ENCODE measurements at places on chromosomes 7 and 10.

GRCh38 chr7:31333291-31333690, 7.2 kb downstream of the NEUROD6 start:
- DNase-seq, result no peak

DNA sequence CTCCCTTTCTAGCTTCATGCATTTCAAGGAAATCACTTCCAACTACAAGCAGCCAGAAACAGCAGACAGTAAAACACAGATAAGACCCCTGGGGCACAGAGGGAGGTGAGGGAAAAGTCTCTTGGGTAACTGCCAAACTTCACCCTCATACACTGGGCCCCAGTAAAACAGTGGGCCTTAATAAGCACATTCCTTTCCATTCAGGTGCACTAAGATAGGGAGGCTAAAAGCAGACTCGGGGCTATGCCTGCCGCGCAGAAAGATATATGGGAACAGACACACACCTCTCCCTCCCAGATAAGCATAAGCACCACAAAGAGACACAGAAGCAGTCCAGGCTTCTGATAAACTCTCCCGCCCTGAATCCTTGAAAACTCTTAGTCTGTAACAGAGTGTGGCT, 117.0 kb downstream of the TYW1B start:
- no peak for DNase-seq

GRCh38 chr7:142263598-142264380, 5.9 kb upstream of the PRSS58 start:
- no peak for DNase-seq

DNA sequence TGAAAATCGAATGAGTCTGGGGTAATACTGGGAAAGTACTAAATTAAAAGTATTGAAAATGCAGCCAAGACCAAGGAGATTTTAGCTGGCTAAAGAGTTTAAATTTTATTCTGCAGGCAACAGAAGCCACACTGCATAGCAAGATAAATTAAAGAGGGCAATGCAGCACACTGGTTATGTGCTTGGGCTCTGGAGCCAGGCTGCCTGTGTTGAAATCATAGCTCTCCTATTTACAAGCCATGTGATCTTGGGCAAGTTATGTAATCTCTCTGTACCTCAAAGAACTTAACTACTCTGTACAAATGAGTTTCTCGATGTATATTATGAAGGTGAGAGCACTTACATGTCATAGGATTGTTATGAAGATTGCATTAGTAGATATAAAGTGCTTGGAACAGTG, 9.9 kb downstream of the SLC25A13 start:
- DNase-seq, result no peak

- DNase-seq, result no peak
These were observed 42.0 kb downstream of the MYL10 start for GRCh38 chr7:101586906-101587677.

GRCh38 chr10:84054743-84055142, 84.6 kb upstream of the GHITM start:
- DNase-seq, result no peak

GRCh38 chr7:109745677-109746410, 1176.2 kb downstream of the DNAJB9 start:
- no peak for DNase-seq

GRCh38 chr10:651692-652091, 37.8 kb downstream of the DIP2C start:
- no peak for DNase-seq

DNA sequence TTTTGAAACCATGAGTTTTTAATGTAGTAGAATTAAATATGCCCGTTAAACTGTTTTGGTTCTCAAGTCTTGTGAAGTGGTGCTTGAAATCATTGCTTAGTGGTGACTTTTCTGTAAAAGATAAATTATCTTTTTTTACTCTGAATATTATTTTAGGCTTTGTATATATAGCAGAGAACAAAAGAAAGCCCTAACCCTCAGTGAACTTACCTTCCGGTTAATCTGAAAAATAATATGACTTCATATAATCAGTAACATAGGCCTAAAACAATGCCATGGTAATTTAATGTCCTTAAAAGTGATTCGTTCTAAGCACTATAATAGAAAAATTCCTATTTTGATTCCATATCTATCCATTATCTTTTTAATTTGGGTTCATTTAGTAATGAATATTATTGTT, 21.8 kb downstream of the AKAP9 start:
- no peak for DNase-seq

DNA sequence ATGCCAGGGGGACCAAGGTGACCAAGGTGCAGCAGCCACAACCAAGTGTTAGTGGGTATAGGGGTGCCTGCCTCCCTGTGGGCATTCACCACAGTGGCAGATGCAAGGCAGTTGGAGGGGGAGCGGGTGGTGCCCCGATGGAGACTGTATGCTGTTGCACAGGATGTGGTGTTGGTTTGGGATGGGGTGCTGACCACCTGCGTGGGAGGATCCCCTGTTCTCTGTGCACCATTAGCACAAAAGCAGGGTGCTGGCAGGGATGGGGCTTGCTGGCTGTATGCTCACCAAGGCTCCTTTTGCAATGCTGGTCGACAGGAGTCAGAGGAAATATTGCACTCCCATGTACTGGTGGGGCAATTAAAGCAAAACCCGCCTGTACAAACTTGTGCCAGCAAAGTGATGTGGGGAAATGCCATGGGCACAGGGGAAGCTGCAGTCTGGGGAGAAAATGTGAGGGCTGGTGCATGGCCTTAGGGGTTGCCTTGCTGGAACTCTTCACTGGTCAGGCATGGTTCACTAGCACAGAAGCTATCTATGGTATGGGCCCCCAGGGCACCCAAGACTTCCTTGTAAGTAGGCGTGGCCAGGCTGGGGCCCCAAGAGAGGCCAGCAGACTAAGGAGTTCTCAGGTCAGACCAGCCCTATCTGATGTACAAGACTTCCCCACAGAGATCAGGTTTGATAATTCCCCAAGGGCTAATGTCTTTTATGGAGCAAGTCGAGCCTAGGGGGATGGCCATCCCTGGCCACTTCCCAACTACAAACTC, 51.9 kb upstream of the GNAT3 start:
- DNase-seq, result no peak

- DNase-seq, result no peak
These were observed 355.1 kb downstream of the AUTS2 start for GRCh38 chr7:69953136-69954067.

GRCh38 chr7:18352339-18353255, 143.0 kb upstream of the HDAC9 start:
- DNase-seq, result peak; percentile 31

DNA sequence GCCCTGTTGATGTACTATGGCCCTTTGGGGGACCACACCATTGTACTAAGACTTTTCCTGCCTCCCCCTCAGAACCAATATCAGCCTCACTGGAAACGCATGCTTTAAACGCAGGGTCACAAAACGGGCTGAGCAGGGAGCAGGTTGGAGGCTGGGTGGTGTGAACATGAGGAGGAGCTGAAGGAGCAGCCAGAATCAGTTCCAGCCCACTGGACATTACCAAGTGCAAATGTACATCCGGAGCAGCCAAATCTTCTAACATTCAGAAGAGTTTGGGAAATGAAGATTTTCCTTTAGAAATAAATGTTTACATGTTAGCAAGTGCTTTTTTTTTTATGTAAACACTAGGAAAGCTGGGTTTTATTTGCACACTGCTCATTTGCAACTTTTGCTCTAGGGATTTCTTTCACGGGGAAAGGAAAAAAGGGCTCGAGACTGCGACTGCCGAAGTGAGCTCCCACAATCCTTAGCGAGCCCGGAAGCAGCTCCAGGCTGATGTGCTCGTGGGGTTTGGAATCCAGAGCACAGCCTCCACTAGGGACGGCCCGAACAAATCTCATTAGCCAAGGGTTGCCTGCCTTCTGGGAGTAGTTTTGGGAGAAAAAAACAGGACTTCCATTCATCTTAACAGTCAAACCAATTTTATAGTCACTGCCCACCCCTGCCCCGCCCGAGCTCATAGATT, 108.0 kb upstream of the YAE1 start:
- no peak for DNase-seq

DNA sequence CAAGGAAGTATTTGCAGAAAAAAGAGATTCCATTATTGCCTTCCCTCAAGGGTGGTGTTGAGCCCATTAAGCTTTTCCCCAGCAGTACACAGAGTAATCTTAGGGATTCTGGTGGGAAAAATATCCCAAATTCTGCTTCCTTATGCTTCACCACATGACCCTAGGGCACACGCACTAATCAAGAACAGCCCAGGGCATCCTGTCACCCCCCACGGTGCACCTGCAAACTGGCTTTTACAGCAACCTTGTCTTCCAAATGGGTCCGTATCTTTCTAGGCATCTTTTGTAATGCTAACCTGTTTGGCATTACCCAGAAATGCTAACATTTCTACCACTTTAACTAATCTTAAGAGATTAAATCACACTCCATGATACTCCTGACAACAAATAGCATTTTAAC, 926 bp upstream of the C7orf33 start:
- DNase-seq, result no peak

DNA sequence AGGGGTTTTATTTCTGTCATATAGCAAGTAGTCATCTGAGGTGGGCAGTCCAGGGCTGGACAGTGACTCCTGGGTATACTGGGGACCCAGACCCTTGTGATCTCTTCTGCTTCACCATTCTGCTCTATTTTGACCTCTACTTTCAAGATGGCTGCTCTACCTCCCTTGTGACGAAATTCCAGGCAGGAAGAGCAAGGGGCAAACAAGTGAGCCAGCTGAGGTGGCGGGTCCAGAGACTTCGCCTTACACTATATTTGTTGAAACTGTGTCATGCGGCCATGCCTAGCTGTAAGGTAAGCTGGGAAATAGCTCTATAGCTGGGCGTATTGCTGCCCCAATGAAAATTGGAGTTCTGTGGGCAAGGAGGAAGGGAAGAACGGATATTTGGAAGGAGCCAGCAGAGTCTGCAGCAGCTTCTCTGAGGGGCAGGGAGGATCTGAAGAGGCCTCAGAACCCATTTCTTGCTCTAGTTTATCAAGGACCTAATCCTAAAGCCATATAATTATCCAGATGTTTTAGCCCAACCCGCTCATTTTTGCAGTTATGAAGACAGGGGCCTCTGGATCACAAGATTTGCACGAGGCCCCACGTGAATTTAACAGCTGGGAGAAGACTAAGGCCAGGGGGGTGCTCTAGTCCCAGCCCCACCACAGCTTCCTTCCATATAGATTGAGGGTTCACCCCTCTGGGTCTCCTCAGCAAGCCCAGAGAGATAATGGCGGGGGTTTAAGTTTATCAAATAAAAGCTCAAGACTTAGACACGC, 7.7 kb upstream of the CPA1 start:
- no peak for DNase-seq

- no peak for DNase-seq
These were observed 126.8 kb upstream of the GALNT17 start for GRCh38 chr7:71005109-71005508.

DNA sequence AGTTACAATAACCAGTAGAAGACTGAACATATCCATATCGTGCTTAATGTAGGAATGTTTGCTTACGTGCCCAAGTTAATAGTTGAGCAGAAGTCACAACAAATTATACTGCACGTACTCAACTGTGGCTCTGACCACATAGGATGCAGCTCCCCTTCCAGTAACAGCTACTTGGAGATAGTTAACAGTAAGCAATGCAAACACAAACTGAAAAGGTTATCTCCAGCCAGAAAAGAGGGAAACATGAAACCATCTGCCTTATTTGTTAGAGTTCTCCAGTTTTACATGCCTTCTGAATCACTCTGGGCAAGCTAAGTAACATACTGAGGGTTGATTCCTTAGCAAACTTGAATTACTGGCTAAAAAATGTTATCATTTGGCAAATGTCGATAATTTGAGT, 9.8 kb downstream of the DHX32 start:
- no peak for DNase-seq

DNA sequence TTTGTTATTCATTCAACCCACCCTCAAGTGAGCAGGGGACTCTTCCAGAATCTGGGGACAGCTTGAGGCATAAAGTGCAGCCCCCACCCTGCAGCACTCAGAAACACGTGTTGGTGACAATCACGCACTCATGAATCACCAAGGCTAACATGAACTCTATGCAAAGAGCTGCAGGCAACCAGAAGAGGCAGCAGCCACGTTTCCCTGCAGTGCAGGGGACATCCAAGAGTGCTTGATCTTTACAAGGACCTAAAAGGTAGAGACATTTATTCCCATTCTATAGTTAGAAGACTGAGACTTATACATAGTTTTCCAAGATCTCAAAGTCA, 135.2 kb upstream of the GDF10 start:
- no peak for DNase-seq

DNA sequence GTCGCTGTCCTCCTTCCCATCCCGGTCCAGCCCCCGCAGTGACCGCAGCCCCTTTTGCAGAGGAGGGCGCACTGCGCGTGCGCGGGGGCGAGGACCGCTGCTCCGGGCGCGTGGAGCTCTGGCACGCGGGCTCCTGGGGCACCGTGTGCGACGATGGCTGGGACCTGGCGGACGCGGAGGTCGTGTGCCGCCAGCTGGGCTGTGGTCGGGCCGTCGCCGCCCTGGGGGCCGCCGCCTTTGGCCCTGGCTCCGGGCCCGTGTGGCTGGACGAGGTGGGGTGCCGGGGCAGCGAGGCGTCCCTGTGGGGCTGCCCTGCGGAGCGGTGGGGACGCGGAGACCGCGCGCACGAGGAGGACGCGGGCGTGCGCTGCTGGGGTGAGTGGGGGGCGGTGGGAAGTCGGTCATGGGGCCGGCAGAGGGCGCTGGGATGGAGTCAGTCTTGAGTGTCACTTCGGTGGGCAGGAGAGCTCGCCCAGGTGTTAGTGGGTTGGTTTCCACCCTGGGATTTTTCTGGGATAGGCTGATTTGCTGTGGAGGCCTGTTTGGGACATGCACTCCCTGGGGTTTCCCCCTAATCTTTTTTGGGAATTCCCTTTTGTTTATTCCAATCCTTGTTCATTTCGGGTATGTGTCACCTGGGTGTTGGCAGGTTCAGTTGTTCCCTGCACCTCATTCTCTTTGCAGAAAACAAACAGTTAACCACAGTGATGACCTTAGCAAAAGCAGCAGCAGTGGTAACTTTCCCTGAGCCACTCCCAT, 11.6 kb downstream of the SCART1 start:
- DNase-seq, result no peak

DNA sequence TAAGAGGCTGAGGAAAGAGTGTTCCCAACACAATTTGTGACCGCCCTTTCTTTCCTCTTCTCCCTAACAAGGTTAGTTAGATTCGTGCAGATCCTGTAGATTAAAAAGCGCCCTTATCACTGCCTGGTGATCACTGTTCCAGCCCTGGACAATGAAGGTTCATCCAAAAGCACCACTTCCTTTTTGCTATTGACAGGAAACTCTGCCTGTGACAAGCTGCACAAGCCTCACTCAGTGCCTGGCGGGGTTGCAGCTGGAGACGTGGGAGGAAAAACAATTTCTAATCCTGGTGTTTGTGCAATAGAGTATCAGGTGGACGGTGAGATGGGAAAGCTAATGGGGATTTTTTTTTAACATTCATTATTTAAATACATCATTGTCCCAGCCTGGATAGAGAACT, 105.9 kb upstream of the CAV2 start:
- DNase-seq, result no peak

- no peak for DNase-seq
These were observed 104.5 kb upstream of the PCLO start for GRCh38 chr7:83267141-83267631.

DNA sequence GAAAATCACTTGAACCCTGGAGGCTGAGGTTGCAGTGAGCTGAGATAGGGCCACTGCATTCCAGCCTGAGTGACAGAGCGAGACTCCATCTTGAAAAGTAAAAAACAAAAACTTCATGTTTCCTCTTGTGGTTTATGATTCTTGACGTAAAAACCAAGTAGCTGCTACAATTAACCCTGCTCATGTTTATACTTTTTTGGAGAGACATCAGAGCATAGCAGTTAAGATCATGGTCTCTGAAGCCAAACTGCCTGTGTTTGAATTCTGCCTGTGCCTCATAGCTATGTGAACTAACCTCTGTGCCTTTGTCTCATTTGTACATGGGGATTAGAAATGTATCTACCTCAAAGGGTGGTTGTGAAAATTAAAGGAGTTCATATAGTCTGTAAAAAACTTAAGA, 27.2 kb downstream of the SUV39H2 start:
- no peak for DNase-seq
